ENCODE measurements at places on chromosomes 11 and 22.

GRCh38 chr11:61023086-61023965 lies 51.8 kb downstream of the CD6 start:
- no peak for DNase-seq

DNA sequence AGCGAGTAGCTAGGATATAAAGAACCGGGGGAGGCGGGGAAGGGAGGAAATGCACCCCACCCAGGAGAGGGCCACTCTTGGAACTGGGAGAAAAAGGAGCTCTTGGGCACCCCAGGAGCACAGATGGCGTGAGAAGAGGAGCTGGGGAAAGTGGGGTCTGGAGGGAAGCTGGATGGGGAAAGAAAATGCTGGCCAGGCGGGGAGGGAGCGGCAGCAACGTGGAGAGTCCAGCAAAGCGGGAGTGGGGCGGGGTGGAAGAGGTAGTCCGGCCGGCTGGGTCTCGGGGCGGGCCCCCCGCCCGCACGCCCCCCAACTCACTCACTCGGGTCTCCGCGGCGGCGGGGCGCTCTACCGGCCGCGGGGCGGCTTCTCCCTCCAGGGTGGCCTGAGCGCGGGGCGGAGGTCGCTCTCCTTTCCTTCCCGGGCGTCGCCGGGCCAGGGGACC lies 522 bp downstream of the TOB2 start:
- no peak for DNase-seq

- DNase-seq: no peak
Observed at GRCh38 chr11:134350381-134350780, 18.6 kb downstream of the GLB1L2 start.

GRCh38 chr22:46124383-46125144 lies 25.8 kb upstream of the PPARA start:
- no peak for DNase-seq

- DNase-seq: no peak
Observed at GRCh38 chr11:18191376-18191775, 18.7 kb downstream of the MRGPRX4 start.

GRCh38 chr11:116224154-116224888 lies 548.5 kb downstream of the BUD13 start:
- DNase-seq: peak; percentile 6

DNA sequence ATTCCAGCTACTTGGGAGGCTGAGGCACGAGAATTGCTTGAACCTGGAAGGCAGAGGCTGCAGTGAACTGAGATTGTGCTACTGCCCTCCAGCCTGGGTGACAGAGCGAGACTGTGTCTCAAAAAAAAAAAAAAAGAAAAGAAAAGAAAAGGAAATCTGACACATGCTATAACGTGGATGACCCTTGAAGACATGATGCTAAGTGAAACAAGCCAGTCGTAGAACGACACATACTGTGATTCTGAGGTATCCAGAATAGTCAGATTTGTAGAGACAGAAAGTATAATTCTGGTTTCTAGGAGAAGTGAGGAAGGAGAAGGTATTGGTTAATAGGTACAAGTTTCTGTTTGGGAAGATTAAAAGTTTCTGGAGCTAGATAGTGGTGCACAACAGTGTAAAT lies 6.7 kb upstream of the APOA5 start:
- DNase-seq: no peak

GRCh38 chr11:13205486-13205885 lies 72.1 kb upstream of the BMAL1 start:
- no peak for DNase-seq

DNA sequence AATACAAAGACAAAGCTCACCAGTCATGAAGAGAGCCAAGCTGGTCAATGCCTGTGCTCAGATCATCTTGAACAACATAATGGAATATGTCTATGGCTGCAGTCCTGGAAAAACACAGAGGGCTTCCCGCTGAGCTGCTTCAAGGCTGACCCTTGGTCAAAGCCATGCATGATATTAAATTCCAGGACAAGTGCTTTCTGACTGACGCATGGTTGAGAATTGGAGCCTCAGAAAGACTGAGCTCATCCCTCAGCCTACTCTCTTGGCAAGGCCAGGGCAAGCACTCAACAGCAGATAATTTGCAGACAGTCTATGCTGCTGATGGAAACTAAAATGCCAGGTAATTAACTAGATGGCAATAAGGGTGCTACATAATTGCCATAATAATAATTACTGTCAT lies 89.2 kb downstream of the GALNT18 start:
- no peak for DNase-seq

GRCh38 chr11:114155116-114155515 lies 95.6 kb downstream of the ZBTB16 start:
- no peak for DNase-seq

DNA sequence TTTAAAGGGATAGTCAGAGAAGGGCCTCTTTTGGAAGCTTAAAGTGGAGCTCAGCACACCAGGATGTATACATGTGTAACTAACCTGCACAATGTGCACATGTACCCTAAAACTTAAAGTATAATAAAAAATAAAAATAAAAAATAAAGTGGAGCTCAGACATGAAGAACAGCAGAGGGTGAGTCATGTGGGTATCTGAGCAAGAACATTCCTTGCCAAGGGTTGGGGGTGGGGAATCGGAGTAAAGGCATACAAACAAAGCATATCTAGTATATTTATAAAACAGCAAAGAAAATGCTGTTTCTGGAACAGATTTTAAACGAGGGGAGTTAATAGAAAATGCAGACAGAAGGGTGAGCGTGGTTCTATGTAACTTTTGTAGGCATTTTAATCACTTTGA lies 562.6 kb upstream of the ANO3 start:
- DNase-seq: no peak

DNA sequence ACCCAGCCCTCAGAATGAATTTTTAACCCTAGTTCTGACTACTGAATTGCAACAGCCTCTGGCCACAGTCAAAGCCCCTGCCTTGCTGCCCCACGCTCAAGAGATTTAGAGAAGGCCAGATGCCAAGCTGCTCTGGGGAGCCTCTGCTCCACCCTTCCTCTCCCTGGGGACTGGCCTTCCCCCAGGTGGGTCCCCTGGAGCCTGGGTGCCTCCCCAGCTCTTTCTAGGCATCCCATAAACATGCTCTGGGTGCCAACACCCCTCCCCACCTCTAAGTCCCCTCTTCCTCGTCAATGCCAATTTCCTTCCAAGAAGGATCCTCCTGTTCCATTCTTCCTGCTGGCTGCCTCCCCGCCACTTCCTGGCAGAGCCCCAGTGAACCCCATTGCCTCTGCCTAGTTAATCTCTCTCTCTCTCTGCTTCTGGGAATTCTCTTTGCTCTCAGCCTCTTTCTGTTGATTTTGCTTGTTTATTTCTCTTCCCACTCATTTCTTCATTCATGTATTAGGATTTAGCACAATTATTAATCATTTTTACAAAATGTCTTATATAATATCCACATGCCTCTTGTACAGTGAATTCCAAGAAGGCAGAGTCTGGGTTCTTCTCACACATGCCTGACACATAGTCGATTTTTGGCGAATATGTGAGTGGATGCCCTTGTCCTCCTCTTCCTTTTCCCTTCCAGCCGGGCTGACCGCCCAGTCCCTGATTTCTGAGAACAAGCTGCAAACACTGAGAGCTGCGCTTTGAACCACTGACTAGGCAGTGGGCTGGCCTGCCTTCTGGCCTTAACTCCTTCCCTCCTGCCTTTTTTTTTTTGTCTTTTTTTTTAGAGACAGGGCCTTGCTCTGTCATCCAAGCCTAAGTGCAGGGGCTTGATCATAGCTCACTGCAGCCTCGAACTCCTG lies 17.5 kb downstream of the UQCR10 start:
- no peak for DNase-seq

- DNase-seq: no peak
Observed at GRCh38 chr22:22823131-22823810, 64.3 kb upstream of the IGLL5 start.

DNA sequence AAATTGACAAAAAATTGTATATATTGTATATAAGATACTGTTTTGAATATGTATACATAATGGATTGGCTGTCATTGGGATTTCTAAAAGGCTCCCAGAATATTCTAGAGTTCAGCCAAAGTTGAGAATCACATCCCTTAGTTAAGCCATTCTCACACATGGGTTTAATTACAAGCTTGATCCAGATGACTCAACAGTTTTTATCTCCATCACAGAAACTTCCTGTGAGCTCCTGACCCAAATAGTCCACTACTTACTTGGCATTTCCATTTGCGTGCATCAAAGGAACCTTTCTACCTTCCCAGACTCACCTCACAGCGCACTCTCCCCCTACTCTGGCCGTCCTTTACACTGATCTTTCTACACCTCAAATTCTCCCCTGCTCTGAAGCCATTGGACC lies 184.8 kb upstream of the ARHGAP20 start:
- no peak for DNase-seq

- no peak for DNase-seq
Observed at GRCh38 chr11:119803726-119804294, 74.8 kb upstream of the NECTIN1 start.

DNA sequence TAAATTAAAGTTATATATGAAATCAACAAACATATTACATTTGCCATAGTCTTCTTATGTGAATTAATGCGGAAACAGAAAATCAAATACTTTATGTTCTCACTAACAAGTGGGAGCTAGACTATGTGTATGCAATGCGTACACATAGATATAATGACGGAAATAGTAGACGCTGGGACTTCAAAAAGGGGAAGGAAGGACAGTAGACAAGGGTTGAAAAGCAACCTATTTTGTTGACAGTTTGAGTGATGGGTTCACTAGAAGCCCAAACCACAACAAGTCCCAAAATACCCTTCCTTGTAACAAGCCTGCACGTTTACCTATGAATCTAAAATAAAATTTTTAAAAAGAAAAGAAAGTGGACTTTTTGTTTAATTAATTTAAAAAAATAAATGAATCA lies 430.8 kb upstream of the CNTN5 start:
- no peak for DNase-seq

DNA sequence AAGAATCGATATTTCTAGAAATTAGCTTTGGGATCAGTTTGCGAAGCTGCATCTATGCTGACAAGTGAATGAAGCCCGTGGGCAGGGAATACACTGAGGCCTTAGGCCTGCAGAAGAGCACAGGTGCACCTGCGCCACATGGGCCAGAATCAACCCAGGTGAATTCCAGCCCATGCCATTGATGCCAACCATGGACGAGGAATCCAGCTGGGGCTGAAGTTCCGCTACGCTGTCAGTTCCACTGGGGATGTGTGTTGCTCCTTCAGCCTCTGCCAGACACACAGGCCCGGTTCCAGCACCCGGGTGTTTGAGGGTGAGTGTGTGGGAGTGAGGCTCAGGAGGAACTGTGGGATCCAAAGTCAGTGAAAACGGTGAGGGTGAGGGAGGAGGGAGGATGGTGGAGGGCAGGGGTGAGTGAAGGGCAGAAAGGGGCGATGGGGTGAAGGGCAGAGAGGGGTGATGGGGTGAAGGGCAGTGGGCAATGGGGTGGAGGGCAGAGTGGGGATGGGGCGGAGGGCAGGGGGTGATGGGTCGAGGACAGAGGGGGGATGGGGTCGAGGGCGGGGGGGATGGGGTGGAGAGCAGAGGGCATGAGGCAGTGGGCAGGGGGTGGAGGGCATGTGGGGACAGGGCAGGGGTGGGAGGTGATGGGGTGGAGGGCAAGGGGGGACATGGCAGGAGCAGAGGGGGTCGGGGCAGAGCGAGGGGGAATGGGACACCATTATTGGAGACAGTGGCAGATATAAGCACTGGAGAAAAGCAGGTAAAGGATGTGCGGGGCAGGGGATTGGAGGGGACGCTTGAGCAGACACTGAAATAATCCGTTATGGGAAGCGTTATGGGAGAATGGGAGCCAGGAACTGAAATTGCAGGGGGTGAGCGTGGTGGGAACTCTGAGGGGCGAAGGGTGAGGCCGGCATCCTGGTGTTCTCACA lies 931.6 kb downstream of the BRD1 start:
- DNase-seq: no peak

GRCh38 chr22:45651931-45652528 lies 19.6 kb upstream of the ATXN10 start:
- no peak for DNase-seq

DNA sequence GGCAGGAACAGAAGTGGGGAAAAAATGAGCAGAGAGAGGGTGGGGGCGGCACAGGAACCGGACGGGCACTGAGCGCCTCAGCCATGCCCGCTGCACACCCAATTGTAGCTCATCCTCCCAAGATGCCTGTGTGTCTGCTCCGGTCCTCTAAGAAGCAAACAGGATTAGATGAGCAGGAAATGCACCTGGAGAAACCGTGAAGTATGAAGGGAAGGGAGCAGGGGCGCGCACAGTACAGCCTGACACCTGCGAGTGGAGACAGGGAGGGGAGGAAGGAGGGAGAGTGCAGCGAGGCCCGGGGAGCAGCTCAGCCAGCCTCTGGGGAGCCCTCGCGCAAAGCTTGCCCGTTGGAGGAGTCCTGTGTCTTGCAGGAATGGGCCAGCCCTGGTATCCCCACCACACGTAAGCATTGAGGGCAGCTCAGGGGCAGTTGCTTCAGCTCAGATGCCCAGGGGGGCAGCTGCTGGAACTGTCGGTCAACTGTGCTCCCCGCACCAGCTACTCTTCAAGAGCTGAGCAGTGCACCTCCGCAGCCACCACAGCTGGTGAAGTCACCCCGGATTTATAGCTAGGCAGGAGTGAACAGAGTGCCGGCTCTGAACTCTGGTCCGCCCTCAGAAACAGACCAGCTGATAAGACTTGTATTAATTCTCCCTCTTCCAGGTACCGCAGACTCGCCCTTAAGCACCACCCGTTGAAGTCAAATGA lies 7.0 kb downstream of the DNAJB13 start:
- DNase-seq: no peak

DNA sequence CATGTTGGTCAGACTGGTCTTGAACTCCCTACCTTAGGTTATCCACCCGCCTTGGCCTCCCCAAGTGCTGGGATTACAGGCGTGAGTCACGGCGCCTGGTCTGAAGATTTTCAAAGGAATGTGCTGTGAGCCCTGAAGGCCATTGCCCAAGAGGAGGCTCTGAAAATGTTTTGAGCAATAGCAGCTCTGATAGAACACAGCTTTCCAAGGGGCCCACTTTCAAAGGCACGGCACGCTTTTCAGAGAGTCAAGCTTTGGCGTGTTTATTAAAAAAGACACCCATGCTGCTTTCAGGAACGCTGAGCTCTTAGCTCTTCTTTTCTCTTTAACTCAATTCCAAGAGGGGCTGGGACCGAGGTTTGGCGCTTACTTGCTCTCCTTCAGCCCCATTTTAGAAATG lies 73.8 kb upstream of the CDON start:
- no peak for DNase-seq

DNA sequence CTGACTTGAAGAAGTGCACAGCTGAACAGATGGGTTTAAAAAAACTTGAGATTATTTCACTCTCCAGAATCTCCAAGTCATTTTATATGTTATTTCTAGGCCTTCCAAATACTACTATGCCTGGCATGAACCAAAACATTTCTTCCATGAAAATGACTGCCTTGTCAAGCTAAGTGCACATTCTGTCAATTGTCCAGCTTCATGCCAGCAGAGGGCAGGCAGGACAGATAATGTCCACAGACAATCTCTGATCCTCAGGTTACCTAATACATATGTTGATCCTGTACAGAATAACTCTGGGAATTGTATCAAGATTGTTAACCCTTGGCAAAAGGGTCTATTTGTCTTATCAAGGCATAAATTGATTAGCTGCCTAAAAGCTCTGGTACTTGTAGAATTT lies 229.5 kb downstream of the AASDHPPT start:
- no peak for DNase-seq

GRCh38 chr11:31798554-31799434 lies 12.3 kb downstream of the PAX6 start:
- DNase-seq: no peak

All from stimulated activated CD8-positive, alpha-beta memory T cell treated with anti-CD3 and anti-CD28 coated beads, Interleukin-4, amount 100 ng/mL, for 4 hours (primary cell).